ENCODE measurements at places on chromosomes 2 and 18.

GRCh38 chr2:52861596-52861995 lies 906.0 kb upstream of the CHAC2 start:
- DNase-seq: no peak

DNA sequence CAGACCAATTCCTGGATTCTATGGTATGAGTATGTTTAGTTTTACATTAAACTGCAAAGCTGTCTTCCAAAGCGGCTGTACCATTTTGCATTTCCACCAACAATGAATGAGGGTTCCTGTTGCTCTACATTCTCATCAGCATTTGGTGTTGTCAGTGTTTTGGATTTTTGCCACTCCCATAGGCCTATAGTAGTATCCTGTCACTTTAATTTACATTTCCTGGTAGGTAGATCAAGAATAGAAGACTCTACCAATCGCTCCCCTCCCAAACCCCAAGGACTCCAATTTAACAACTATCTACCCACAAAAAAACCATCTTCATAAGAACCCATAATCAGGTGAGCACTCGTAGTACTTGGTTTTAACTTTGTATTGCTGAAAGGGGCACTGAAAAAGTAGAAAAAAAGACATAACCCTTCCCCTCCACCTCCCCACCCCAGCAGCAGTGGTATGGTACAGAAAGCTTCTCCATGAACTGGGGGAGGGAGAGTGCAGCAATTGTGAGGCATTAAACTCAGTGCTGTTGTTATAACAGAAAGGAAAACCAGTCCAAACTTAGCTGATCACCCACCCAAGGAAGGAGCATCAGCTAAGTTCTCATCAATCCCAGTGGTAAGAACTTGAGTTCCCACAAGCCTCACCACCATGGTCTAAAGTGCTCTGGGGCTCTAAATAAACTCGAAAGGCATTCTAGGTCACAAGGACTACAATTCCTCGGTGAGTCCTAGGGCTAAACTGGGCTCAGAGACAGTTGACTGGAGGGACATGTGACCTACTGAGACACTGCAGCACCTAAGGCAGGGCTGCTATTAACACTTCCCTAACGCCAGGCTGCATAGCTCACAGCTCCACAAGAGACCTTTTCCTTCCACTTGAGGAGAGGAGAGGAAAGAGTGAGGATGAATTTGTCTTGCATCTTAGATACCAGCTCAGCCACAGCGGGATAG lies 35.5 kb upstream of the CYTIP start:
- DNase-seq: no peak

DNA sequence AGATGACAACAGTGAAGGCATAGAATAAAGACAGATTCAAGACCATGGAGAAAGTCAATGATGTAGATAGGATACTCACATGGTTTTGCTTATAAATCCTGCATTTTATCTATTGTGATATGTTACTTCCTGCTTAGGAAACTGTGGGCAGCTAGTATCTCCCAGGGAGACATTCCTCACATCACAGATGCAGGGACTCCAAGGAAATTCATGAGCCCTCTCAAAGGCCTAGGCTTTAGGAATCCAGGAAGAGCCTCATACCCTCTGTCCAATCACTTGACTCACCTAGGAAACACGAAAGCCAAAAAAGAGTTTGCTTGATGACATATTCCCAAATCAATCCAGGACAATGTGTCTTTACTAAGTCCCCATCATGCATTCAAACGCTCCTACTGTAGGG lies 247.8 kb upstream of the KLHL29 start:
- no peak for DNase-seq

GRCh38 chr2:144625226-144625625 lies 105.3 kb upstream of the ZEB2 start:
- no peak for DNase-seq

- no peak for DNase-seq
Observed at GRCh38 chr2:206716623-206717022, 1.6 kb downstream of the DYTN start.

DNA sequence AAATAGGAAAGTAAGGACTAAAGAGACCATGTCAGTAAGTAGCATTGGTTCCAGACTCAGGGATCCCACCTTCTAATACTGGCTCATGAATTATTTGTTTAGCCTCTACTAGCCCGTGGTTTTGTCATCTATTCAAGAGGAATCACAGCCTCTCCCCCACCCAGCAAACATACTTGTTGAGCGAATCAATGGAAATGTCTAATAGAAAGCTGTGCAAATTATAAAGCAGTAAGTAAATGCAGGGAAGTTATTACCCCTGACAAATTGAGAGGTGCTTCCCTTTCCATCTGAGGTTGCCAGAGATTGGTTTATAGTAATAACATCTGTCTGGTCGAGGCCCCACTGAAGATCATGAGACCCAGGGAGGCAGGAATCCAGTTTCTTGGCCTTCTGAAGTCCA lies 219.3 kb upstream of the OSR1 start:
- no peak for DNase-seq

GRCh38 chr2:8566774-8567468 lies 114.9 kb upstream of the ID2 start:
- DNase-seq: no peak

DNA sequence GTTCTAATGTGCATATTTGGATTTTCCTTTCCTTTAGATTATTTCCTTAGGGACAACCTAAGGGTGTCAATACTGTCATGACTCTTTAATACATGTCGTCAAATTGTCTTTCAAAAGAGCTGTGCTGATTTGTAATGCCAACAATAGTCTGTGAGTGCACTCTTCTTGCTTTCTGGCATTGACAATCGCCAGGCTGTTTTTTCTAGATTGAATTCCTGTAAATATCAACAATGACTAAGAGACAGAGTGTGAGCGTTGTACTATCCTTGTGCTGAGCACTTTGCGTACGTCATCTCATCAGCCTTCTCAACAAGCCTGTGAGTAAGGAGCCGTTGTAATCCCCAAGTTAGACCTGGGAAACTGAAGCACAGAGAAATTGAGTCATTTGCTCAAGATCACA lies 96.0 kb downstream of the ACOXL start:
- DNase-seq: no peak

- DNase-seq: no peak
Observed at GRCh38 chr2:69205491-69205890, 181.5 kb downstream of the GFPT1 start.

DNA sequence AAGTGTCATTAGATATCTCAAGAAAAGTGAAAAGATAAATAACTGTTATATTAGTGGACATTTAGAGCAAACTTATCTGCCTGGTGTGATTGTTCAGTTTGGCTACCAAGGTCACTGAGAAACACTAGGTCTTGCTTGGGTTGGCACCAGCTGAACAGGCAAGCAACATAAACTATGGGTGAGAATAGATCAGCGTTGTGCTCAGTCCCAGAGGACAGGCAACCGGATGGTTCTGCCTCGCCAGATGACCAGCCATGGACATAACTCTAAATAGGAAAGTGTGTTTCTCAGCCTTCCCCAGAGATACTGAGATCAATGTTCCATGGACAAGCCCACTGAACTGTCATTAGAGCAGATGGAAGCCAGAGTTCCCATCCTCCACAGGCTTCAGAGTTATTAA lies 203.4 kb upstream of the VRK2 start:
- no peak for DNase-seq

DNA sequence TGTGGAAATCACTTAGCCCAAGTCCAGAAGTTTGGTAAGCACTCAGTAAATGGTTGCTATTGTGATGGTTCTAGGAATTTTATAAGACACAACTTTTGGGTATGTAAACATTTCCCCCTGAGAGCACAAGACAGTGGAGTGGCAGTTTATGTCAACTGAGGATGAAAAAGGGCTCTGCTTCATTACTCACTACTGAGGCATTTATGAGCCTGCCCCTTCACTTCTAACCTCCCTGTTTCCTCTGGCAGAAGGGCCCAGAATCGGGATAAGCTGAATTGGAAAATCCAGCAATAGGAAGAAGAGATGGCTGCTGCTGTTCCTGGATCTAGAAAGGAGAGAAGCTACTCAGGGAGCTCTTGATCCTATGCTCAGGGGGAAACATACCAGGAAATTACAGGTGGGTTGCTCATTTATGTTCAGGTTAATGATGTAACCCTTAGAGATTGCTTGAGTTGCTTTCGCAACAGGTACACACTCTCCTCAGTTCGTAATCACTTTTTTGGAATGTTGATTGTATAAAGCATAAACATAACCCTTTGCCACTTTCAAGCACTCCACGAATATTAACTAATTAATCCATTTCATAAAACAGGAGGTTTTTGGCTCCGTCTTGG lies 46.3 kb downstream of the ADCYAP1 start:
- no peak for DNase-seq

DNA sequence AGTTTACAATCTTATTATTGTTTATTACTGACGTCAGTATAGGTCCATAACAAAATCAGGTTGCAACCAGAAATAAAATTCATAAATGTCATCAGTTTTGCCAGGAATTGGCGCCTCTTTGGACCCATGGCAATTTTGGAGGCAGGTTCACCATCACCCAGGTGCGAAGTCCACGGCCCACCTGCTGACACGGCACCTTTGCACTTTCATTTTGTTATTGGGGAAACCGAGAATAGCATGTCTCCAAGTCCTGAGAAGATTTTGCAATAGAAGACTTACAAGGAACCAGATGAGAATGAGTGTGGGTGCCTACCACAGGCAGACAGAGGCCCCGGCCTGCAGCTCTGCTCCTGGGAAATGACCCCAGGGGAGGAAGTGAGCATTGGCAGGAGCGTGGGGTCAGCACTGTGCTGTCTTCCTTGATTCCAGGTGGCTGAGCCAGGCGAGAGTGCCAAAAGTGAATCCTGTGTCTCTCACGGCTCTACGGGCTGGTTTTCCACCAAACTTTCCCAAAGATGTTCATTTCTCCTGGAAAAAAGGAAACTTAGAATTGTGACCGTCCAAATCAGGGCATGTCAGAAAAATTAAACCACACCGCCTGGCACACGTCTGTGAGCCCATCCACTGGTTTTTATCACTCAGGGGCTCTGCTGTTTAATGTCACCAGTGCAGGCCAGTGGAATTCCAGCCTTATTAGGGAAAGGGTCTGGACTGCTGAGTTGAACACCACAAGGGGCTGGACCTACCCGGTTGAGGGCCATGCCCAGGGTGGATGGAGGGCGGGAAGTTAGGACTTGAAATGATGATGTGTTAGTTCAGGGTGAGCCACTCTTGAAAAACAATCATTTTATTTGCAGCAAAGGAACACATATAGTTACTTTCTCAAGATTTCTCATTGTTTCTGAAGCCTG lies 96.5 kb downstream of the PTGR3 start:
- DNase-seq: no peak

DNA sequence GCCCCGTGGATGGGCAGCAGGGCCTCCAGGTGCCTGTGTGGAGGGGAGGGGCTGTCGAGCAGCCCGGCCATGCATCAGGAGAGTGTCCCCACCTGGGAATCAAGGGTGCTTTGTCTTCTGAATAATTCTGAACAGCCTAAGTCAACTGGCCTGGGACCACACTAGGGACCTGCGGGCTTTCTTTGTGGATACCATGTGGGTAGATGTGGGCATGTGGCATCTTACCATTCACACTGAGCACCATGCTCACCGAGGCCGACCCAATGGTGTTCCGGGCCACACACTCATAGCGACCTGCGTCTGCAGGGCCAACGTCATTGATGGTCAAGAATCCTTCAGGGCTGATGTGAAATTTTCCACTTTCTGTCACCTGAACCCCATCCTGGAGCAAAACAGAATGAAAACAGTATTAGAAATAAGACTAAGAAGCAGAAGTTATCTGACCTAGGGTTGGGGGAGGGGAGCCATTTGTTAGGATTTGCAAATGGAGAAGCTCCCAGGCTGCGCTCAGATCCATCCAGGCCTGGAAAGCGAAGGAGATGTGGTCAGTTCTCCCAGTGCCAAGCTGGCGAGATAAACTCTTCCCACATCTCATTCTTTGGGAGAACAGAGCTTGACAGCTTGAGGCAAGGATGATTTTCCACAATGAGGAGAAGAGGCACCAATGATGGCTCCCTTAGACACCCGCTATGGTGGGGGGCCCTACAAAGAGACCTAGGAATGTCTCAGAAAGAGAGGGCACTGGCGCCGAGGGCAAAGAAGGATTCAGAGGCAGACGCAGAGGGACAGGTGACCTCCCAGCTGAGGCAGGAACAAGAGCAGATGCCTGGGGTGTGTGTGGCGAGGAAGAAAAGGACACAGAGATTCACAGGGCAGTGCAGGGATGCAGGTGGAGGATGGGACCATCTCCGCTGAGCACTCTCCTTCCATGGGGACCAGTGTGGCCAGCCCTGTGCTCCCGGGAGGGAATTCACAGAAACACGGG lies 83.4 kb downstream of the PXDN start:
- DNase-seq: no peak

DNA sequence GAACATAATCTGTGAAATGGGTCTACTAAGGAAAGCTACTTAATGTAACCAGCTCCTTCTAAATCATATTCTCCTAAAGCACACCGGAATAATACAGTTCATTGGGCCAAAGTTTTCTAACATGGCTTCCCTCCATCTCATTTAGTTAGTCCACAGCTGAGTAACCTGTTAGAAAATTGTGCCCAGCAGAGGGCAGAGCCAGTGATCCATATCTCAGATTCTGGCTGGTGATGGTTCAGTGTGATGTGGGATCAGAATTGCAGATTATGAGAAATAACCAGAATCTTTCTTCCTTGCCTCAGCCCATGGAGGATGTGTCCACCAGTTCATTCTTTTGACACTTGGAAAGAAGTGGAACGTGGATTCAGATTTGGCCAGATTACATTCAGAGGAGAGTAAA lies 9.4 kb upstream of the CTLA4 start:
- no peak for DNase-seq

DNA sequence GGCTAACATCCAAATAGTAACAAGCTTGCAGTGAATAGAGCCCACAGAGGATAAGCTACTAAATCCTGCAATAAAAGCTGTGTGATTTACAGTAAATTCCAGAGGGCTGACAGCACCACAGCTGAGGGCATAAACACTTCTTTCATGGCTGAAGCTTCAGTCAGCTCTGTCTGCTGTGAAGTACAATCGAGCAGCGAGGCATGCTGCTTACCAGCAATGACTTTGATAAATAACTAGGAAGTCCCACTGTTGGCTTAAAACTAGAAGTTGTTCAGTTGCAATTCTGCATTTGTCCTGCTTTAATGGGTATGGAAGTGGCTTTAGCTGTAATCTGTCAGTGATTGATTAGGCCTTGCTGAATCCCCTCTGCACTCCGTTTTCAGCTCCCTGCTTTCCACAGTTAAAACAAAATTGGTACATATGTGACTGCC lies 65.2 kb upstream of the FIGN start:
- DNase-seq: no peak

DNA sequence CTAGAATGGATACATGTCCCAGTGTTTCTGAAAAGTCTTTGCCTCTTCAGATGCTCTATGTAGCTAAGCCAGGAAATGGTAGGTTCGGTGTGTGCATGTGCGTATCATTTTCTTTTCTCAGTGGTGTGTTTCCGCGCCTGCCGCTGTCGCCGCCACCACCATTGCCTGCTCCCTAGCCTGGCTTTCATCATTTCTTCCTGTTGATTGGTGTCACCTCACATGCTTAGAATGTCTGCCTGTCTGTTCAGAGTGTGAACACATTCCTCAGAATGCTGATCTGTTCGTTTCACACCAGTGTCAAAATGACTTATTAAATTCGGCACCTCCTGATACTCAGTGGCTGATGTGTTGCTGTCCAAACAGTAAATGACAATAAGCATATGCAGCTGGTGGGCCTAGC lies 255.2 kb upstream of the SPRED2 start:
- no peak for DNase-seq

- DNase-seq: no peak
Observed at GRCh38 chr2:12006850-12007249, 260.4 kb downstream of the LPIN1 start.

Data from stimulated activated CD8-positive, alpha-beta memory T cell treated with anti-CD3 and anti-CD28 coated beads, Interleukin-4, amount 100 ng/mL, for 1 hour (primary cell).